Kasumi-1 (cell line): ENCODE measurements at places on chromosomes 2 and 18.

DNA sequence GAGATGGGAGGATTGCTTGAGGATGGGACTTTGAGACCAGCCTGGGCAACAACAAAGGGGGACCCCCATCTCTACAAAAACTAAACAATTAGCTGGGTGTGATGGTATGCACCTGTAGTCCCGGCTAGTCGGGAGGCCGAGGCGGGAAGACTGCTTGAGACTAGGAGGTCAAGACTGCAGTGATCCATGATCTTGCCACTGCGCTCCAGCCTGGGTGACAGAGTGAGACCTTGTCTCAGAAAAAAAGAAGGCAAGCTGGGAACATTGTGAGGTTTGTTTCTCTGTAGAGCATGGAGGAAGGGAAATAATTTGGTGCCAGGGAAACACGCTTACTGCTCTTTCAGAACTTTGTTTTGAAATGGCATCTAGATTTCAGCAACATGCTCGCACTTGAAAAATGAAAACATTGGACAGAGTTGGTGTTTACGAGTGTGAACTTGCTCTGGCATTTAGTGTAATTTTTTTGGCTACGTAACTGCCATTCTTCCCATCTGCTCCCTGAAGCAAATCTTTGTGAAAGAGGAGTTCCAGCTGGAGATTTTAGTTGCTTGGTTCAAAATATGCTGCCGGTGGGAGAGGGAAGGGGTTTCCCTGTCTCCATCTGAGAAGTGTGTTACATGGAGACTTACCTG lies 125.6 kb upstream of the DLX2 start:
- no peak for DNase-seq

GRCh38 chr2:154855138-154855537 lies 156.6 kb downstream of the KCNJ3 start:
- DNase-seq, result no peak

- DNase-seq, result no peak
Observed at GRCh38 chr2:157196956-157197355, 60.5 kb upstream of the GALNT5 start.

DNA sequence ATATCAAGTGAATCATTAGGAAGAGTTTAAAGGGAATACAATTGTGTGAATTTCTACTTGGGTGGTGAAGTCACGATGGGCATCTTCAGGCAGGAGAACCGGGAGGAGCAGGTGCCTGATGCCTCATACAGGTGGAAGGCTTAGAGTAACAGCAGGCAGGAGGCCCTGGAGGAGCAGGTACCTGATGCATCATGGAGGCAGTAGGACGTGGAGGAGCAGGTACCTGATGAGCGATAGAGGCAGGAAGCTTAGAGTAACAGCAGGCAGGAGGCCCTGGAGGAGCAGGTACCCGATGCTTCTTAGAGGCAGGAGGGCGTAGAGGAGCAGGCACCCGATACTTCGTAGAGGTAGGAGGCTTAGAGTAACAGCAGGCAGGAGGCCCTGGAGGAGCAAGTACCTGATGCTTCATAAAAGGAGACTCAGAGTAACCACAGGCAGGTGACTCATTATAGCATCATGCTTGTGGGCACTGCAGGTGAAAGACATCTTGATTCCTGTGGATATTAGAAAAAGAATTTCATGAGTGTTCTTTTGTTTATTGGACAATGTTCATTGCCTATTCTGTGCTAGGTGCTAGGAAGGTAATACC lies 133.9 kb downstream of the ATP9B start:
- no peak for DNase-seq

DNA sequence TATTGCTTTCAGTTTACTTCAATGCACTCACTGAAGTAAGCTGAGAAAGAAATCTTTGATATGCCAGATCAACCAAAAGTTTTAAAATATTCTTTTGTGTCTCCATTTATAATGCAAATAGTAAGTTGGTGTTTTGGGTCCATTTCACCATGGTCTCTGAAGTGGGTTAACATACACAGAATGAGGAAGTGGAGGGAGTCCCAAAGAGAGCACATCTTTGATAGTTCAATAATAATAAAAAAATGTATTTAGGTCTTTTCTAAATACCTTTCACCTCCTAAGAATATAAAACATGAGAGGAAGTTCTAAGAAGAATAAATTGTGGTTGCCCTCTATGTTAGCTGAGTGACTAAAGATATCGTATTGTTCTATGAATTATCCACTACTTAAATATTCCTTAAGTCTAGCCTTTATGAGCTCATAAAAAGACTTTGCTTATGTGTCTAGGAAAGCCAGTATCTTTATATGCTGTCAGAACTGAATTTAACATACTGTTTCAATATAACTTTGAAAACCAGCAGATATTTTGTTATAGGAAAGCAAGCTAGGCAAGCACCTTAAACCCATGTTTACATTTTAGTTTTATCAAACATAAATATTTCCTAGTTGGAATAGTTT lies 148.7 kb upstream of the ZEB2 start:
- DNase-seq, result peak; percentile 19

DNA sequence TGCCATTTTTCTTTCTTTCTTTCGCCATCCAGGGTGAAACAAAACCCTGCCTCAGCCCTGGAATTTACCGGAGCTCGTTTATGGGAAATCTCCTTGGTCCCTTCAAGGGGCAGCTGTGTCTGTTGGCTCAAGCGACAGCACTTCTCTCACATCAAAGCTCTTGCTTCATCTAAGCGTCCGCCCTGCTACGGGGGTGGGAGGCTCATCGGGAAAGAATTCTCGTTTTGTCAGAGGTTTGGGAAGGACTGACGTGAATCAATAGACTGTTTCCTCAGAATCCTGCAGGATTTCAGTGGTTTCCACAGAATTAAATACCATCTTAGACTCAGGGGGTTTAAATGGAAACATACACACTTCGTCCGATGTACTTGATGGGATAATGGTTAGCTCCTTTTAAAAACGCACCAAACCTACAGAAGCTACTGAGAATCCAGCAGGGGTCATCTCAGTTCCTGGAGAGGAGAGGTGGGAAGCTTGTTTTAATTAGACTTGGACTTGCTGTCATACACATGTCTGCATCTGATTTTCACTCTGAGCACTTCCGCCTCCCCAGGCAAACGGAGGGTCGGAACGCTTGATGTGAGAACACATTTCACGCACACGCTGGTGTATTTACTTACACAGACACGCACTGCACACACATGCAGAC lies 91.6 kb downstream of the ASB1 start:
- no peak for DNase-seq

DNA sequence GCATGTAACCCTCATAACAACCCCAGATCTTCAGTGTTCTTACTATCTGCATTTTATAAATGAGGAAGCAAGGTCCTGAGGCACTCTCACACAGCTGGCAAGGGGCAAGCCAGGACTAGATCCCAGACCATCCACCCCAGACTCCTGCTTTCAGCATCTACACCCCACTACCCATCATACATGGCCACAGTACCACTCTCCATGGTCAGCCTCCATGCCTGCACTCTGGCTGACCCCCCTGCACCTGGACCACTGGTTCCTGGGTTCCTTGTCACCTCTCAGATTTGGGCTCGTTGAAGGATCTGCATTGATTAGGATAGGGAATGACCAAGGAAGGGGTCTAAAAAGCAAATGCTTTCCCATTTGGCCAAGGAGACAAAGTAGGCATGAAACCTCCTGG lies 36.0 kb upstream of the TEX51 start:
- no peak for DNase-seq

DNA sequence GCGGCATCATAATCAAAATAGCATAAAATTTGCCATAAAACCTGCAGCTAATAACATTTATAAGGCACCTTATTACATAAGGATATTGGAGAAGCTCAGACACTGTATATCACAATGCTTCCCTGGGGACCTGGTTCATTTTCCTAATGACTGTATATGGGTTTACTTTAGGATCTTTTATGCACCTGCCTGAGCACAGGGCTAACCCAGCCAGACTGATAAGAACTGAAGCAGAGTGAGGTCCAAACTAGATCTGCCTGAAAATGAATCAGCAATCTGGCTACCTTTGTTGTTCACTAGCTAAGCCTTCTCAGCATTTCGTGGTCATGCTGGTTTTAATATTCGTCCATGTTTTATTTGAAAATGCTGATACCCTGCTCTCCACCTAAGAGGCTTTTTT lies 1922.3 kb upstream of the CELF4 start:
- no peak for DNase-seq

- no peak for DNase-seq
Observed at GRCh38 chr2:159942146-159942545, 120.3 kb downstream of the PLA2R1 start.

GRCh38 chr18:63346031-63346430 lies 21.0 kb downstream of the KDSR start:
- no peak for DNase-seq

DNA sequence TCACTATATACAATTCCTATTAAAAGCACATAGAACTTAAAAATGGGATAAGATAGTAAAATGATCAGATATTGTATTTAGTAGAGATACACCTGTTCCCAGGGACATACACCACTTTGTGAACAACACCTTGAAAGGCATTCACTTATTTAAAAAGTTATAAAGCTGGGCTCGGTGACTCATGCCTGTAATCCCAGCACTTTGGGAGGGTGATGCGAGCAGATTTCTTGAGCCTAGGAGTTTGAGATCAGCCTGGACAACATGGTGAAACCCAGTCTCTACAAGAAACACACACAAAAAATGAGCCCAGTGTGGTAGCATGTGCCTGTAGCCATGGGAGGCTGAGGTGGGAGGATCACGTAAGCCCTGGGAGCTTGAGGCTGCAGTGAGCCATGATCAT lies 90.9 kb downstream of the RAPGEF4 start:
- DNase-seq, result no peak

GRCh38 chr2:218896501-218897393 lies 16.1 kb downstream of the WNT10A start:
- DNase-seq, result no peak

- DNase-seq, result no peak
Observed at GRCh38 chr2:53840580-53840979, 19.2 kb downstream of the GPR75 start.

GRCh38 chr2:128638341-128639119 lies 319.9 kb upstream of the HS6ST1 start:
- peak; percentile 89 for DNase-seq

GRCh38 chr18:8303151-8303755 lies 306.0 kb upstream of the RAB12 start:
- DNase-seq, result no peak

DNA sequence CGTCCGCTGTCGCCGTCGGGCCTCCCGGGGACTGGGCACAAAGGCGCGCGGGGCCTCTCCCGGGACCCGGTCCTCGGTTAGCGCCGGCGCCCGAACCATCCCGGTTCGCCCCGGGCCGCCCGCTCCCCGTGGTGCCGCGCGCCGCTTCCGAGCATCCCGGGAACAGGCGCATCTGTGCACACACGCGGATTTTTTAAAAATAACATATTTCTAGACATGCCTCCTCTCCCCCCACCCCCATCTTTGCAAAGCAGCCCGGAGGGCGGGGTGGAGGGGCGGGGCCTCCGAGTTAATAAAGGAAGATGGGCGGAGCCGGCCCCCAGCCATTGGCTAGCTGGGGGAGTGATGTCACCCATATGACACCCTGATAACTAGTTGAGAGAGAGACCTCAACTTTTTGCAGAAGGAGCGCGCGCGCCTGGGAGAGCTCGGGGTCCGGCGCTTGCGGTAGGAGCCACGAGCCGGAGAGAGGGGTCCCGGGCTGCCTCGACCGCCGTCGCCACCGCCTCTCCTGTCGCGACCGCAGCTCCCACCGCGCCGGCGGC lies at the start of gene SOX11:
SOX11 (plus strand) TSS at position 400 of the 545 bp plus-strand sequence. CDS start 338 bp downstream, outside the sequence.
- no peak for DNase-seq

DNA sequence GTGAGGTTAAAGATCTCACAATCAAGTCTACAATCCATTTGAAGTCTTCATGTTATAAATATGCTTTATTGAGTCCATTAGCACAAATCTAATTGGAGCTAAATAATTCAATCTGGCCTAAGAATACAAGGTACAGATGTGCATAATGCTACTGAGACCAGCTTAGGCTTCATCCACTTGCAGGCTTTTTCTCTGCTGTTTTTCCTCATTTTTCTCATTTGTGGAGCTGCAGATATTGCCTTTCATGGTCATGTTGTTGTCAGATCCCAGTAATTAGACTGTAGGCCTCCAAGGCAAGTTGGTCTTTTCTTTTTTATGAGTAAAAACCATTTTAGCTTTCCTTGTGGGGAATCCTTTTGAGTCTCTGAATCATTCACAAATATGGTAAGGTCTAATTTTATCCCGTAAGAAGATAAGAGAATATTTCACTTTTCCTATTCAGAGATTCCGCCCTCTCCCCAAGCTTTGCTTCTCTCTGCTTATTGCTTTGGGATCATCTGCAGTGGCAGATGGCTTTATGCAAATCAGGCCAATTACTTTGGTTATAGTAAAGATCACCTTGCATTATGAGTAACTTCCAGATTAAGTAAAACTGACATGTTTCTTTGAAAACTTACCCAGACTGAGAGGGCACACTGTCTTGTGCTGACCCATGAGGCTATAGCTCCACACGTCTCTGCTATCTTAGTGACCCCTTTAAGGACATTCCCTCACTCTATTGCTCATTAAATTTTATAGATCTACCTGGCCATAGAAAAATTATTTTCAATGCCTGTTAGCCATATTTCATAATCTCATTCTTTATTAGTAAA lies 80.9 kb downstream of the MGAT5 start:
- no peak for DNase-seq

GRCh38 chr2:144151405-144151804 lies 368.5 kb downstream of the ZEB2 start:
- DNase-seq, result no peak

DNA sequence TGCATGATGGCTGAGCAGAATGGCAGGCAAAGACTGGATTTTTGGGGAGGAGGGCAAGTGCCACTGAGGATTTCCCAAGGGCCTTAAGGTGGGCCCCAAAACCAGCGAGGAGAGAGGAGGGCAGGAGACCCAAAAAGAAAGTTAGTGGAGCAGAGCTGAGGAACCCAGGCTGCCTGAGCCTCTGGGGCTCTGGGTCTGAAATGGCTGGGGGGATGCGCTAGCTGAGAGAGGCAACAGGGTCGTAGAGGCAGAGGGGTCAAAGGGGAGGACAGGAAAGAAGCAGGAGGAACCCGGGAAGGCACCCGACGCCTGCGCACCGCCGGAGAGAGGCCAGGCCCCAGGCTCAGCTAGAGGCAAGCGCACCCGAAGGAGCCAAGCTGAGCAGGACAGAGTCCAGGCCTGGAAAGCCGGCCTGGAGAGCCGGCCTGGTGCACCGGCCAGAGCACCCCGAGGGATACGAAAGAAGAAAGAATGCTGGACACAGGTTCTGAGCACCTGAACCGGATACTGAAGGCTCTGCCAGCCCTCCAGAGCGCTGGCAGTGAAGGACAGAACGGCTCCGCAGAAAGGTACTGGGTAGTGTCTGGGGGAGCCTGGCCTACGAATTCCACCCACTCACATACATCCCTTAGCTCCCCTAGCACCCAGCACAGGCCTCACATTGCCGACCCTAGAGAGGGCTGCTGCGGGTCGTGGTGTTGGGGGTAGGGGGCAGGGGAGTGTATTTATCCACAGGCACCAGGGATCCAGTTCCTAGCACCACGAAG lies 39.5 kb upstream of the ATP6V1B1 start:
- no peak for DNase-seq

- DNase-seq, result no peak
Observed at GRCh38 chr2:237208373-237209260, 122.9 kb downstream of the COPS8 start.

DNA sequence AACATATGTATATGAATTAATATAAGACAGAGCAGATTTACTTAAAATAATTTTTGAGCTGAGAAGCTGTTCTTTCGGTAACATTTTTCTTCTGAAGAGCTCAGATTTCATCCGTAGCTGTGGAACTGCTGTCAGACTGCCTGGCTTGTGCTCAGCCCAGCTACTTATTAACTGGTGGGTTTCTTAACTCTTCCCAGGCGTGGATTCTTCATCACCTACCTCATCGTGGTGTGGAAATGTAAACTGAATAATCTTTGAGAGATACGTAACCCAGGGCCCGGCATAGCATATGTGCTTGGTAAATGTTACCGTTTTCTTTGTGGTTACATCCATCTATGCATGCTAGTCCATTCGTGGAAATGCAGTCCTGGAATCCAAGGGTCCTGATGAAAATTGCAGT lies 145.0 kb downstream of the MCFD2 start:
- DNase-seq, result no peak
